ENCODE measurements at places on chromosomes 6 and 20.
A peak's percentile ranks its signal among the peaks of the same experiment; 100 is the strongest.

DNA sequence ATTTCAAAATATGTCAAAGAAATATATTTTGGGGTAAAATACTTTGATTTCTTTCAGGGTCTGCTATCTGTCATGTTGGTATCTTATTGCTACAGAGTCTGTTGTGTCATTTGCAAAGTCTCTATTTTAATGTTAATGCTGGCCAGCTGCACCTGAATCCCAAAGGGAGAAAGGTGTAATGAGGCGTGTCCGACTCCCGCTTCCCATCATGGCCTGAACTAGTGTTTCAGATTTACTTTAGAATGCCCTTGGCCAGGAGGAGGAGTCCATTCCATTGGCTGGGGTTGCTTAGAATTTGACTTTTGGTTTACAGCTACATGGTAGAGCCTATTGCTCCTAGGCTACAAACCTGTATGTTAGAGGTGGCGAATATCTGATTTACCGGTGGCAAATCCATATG is 69.3 kb downstream of the FAM50B start:
- no peak overlapping the region for H3K27ac ChIP-seq
- H3K4me3 ChIP-seq = no peak overlapping the region
- peaks cover 5% of the 10 kb centered on the region for H3K36me3 ChIP-seq
- H3K27me3 ChIP-seq = peaks cover 14% of the 10 kb centered on the region

DNA sequence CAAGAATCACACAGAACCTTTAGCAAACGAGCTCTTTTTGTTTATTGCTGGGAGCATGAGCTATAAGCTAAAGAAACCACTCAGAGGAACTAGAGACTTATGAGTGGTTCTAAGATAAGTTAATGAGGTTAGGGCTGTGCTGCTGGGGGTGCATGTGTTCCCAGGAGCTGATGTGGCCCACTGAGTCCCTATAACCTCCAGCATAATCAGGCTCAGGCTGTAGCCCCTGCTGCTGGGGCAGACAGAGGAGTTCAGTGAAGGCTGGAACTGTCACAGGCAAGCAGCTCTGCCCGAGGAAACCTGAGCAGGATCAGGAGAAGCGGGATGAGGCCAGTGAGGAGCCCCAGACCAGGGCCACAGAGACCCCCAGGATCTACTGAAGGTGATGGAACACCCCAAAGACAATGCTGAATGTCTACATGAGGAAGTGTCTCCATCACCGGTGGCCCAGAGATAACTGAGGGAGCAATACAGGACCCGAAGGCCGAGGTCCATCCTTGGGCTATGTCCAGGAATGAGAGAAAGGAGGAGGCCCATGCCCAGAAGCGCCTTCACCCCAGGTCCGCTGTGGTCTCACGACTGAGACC is 17.3 kb downstream of the TUBB2B start:
- no peak overlapping the region for H3K27ac ChIP-seq
- no peaks in the 10 kb centered on the region for H3K36me3 ChIP-seq
- no peaks in the 10 kb centered on the region for H3K4me1 ChIP-seq
- no peak for DNase-seq
- H3K4me3 ChIP-seq = no peak overlapping the region

- no peaks in the 10 kb centered on the region for H3K27me3 ChIP-seq
- H3K36me3 ChIP-seq = peaks cover 2% of the 10 kb centered on the region
- no peak for DNase-seq
- H3K27ac ChIP-seq = peak overlapping the region; percentile 95
- H3K4me3 ChIP-seq = peak overlapping the region; percentile 85
Measured at GRCh38 chr6:144349690-144350527, 64.8 kb downstream of the UTRN start.

GRCh38 chr20:15653396-15654207 is 919.6 kb downstream of the KIF16B start:
- DNase-seq = no peak
- no peaks in the 10 kb centered on the region for H3K36me3 ChIP-seq
- no peaks in the 10 kb centered on the region for H3K4me1 ChIP-seq
- no peak overlapping the region for H3K4me3 ChIP-seq
- H3K27me3 ChIP-seq = no peaks in the 10 kb centered on the region

DNA sequence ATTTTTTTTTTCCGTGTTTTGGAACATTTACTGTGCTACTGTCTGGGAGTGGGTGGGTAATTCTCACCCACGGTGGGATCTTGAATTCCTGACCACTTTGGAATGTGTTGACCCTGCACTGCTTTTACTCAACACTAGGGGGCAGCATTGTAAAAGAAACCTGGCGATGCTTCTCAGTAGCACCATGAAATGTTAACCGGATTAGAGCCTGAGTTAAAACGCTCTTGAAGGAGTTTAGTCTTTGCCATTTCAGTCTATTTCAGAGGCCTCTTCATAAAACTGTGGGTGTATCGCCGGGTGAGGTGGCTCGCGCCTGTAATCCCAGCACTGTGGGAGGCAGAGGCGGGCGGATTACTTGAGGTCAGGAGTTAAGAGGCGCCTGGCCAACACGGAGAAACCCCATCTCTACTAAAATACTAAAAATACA is 114.4 kb upstream of the PRND start:
- H3K27me3 ChIP-seq = peaks cover 24% of the 10 kb centered on the region
- no peaks in the 10 kb centered on the region for H3K36me3 ChIP-seq
- H3K4me3 ChIP-seq = no peak overlapping the region
- H3K4me1 ChIP-seq = peaks cover 4% of the 10 kb centered on the region
- DNase-seq = peak; percentile 75

- no peak overlapping the region for H3K27ac ChIP-seq
- peaks cover 18% of the 10 kb centered on the region for H3K36me3 ChIP-seq
- no peak overlapping the region for H3K4me3 ChIP-seq
- no peak for DNase-seq
- no peaks in the 10 kb centered on the region for H3K4me1 ChIP-seq
- H3K27me3 ChIP-seq = no peaks in the 10 kb centered on the region
Measured at GRCh38 chr6:162416831-162417537, 310.6 kb downstream of the PRKN start.

GRCh38 chr6:28188111-28188979 is 36.7 kb upstream of the ZSCAN9 start:
- H3K36me3 ChIP-seq = peaks cover 2% of the 10 kb centered on the region
- DNase-seq = no peak
- no peaks in the 10 kb centered on the region for H3K27me3 ChIP-seq
- no peak overlapping the region for H3K4me3 ChIP-seq
- H3K27ac ChIP-seq = no peak overlapping the region
- no peaks in the 10 kb centered on the region for H3K4me1 ChIP-seq

- no peak overlapping the region for H3K4me3 ChIP-seq
- no peaks in the 10 kb centered on the region for H3K27me3 ChIP-seq
- DNase-seq = no peak
- no peaks in the 10 kb centered on the region for H3K4me1 ChIP-seq
- H3K36me3 ChIP-seq = no peaks in the 10 kb centered on the region
Measured at GRCh38 chr20:19381947-19382346, 169.5 kb downstream of the SLC24A3 start.

- peaks cover 5% of the 10 kb centered on the region for H3K36me3 ChIP-seq
- H3K4me1 ChIP-seq = no peaks in the 10 kb centered on the region
- no peak overlapping the region for H3K27ac ChIP-seq
- no peak for DNase-seq
- peaks cover 10% of the 10 kb centered on the region for H3K27me3 ChIP-seq
Measured at GRCh38 chr6:148548749-148549140, 198.1 kb upstream of the UST start.

DNA sequence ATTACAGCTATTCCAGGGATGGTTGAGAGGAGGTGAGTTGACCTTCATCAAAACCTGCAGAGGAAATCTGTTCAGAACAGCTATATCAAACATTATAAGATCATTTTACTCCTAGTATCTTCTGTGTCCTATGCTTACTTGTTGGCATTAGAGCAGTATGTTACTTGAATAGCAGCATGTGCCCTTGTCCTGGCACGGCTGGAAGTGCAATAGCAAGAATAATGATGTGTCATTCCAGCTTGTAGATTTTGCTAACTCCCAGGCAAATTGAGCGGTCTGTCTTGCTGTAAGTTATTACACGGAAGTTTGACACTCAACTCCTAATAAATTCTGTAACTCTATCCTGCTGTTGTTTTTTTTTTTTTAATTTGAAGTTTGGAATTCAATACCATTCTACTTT is 385.5 kb downstream of the TENT5A start:
- DNase-seq = no peak
- peaks cover 3% of the 10 kb centered on the region for H3K27me3 ChIP-seq
- H3K4me1 ChIP-seq = no peaks in the 10 kb centered on the region

- H3K27me3 ChIP-seq = peaks cover 41% of the 10 kb centered on the region
- H3K27ac ChIP-seq = no peak overlapping the region
- peaks cover 2% of the 10 kb centered on the region for H3K4me1 ChIP-seq
- H3K4me3 ChIP-seq = no peak overlapping the region
Measured at GRCh38 chr20:20375862-20376261, 8.0 kb downstream of the INSM1 start.

DNA sequence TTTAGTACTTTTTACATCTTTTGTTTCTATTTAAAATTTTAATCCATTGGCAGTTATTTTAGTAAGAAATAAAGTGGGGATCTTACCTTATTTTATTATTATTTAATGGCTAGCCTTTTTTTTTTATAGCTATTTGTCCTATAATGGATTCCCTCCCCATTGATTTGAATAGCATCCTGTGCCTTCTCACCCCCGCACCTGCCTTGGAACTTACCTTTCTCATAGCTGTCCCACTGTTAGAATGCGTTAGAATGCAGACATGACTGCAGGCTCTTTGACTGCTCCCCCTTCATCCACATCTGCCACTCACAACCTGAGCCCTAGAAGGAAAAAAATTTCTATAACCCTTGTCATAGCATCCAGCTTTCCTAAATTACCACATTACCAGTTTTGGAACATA is 9.1 kb downstream of the PKIB start:
- DNase-seq = no peak
- no peak overlapping the region for H3K27ac ChIP-seq
- no peak overlapping the region for H3K4me3 ChIP-seq
- no peaks in the 10 kb centered on the region for H3K36me3 ChIP-seq
- H3K4me1 ChIP-seq = no peaks in the 10 kb centered on the region

DNA sequence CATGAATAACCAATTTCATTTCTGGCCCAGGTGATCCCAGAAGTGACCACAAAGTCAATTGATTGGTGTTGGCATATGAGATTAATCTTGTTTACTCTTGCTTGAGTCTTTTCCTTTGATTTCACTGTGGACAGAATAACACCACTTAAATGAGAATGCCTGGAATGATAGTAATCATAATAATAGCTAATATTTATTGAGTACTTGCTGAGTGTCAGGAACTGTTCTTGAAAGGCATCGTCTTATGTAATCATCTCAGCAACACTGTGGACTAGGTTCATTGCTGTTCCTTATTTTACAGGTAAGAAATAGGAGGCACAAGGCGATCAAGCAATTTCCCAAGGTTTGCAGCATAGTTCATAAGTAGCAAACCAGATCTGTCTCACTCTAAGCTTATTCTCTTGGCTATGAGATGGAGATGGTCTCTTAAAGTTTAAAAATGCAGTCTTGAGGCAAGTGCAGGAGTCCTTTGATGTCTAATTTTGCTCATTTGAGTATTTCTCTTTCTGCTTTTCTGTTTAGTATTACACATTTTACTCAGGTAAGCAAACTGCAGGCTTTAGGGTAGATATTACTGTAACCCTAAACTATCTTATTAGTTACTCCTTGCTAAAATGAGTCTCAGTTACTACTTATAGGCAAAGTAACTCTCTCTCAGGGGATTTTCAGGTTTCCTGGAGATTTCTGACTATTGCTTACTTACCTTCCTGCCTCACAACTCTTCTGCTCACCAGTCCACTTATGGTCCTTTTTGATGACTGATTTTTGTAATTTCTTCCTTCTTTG is 6.3 kb downstream of the ADGRG6 start:
- H3K4me3 ChIP-seq = no peak overlapping the region
- H3K36me3 ChIP-seq = no peaks in the 10 kb centered on the region
- H3K27ac ChIP-seq = no peak overlapping the region
- peaks cover 5% of the 10 kb centered on the region for H3K27me3 ChIP-seq
- H3K4me1 ChIP-seq = peaks cover 3% of the 10 kb centered on the region
- DNase-seq = no peak

- H3K4me1 ChIP-seq = peaks cover 25% of the 10 kb centered on the region
- peaks cover 30% of the 10 kb centered on the region for H3K27me3 ChIP-seq
- H3K4me3 ChIP-seq = no peak overlapping the region
- no peaks in the 10 kb centered on the region for H3K36me3 ChIP-seq
- no peak for DNase-seq
Measured at GRCh38 chr6:36659271-36659670, 19.2 kb upstream of the CDKN1A start.

DNA sequence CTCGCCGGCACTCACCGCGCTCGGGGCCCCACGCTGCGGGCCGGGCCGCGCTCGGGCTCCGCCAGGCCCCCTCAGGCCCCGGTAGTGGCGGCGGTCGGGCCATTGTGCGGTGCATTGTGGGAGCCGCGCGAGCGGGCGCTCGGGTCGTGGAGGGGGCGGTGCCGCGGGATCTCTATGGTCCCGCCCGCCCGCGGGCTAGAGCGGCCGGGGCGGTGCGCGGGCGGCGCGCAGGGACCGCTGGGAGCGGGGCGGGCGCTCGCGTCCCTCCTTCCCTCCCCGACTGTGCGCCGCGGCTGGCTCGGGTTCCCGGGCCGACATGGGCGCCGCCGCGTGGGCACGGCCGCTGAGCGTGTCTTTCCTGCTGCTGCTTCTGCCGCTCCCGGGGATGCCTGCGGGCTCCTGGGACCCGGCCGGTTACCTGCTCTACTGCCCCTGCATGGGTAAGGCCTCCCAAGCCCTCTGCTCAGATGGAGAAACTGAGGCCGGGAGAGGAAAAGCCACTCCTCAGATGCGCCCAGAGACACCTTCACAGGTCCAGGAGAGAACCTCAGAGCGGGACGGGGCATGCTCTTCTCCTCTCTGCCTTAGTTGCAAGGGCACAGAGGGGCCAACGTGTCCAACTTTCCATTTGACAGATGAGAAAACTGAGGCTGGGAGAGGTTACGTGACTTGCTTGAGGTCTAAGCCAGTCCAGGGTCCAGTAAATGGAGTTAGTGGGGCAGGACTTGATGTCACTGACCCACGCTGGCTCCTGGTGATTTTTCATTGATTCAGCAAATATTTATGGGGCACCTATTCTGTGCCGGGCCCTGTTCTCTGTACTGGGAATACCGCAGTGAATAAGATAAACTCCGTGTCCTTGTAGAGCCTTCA is at the start of the genes PLAGL2 and POFUT1:
PLAGL2 (minus strand) TSS at position 118 of the 873 bp plus-strand sequence. CDS start 5,565 bp downstream, outside the sequence.
POFUT1 (plus strand) TSS at position 255 of the 873 bp plus-strand sequence; CDS start at position 317, 62 bp downstream.
- H3K4me1 ChIP-seq = peaks cover 70% of the 10 kb centered on the region
- peak within 1 kb of the TSS; percentile 95 for H3K4me3 ChIP-seq
- no peaks in the 10 kb centered on the region for H3K27me3 ChIP-seq
- H3K27ac ChIP-seq = peak within 1 kb of the TSS; percentile 98

DNA sequence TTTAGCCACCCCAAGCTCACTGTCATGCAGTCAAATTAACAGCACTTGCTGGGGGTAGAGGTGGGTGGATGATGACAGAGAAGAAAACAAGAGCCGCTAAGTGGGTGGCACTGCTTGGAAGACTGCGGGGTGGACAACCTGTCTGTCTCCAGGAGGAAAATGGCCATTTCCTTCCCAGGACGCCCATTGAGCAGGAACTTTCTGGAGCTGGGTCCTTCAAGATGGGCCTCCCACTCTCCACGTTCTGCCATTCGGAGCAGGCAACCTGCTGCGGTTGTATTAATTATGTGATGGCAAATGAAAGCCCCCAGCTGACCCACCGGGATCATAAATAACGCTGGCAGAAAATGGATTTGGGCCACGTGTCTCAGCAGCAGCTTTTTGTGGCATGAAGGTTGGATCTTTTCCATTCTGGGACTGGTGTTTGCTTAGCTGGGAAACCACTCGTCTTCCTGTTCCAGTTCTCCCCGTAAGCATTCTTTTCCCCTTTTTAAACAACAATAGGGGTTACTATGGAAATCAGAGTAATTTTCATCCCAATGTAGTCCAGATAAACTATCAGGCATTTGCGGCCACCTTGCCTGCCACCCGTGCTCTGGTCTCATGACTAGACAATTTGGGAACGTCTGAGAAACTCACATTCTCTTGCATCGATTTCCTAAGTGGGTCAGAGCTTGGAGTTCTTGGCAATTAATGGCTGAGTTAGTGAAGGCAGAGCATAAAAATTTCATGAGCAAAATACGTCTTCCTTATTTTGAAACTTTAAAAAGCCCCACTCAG is 215.5 kb downstream of the ANKRD60 start:
- H3K27ac ChIP-seq = no peak overlapping the region
- H3K36me3 ChIP-seq = no peaks in the 10 kb centered on the region
- H3K27me3 ChIP-seq = peaks cover 51% of the 10 kb centered on the region
- DNase-seq = no peak
- H3K4me1 ChIP-seq = peaks cover 10% of the 10 kb centered on the region
- no peak overlapping the region for H3K4me3 ChIP-seq
